ENCODE measurements at places on chromosomes 12 and 14. TPM values are rescaled to one million over a fixed set of nuclear protein-coding genes. Genes with fewer than 3 reads are reported as not detected.

IFNG-AS1 gene
- polyA plus RNA-seq, result 35.4 TPM

SSPN gene
- polyA plus RNA-seq, result not detected

ITGA7 gene
- 0.36 TPM for polyA plus RNA-seq

ZNF740 gene
- 3.3 TPM for polyA plus RNA-seq

TAS2R20 gene
- not detected for polyA plus RNA-seq

Data from CD8-positive, alpha-beta memory T cell (primary cell).